GM18507 (cell line): ENCODE measurements at places on chromosomes 5 and 9.

GRCh38 chr5:152271420-152271819, 133.7 kb downstream of the NMUR2 start:
- DNase-seq: no peak

DNA sequence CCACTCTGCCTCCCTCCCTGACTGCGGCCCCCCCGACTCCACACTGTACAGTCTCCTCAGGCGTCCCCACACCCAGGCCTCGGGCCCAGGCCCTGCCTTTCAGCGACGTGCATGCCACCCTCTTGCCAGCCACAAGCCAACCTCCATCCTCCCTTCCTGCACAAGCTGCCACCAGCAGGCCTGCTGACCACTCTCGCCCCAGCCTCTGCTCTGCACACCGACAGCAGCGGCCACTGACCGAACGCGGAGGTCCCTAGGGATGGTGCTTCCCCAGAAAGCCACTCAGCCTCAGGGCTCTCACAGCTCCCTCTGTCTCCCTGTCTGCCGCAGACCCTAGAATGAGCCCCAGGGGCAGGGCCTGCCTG, 18.6 kb downstream of the LMAN2 start:
- no peak for DNase-seq

DNA sequence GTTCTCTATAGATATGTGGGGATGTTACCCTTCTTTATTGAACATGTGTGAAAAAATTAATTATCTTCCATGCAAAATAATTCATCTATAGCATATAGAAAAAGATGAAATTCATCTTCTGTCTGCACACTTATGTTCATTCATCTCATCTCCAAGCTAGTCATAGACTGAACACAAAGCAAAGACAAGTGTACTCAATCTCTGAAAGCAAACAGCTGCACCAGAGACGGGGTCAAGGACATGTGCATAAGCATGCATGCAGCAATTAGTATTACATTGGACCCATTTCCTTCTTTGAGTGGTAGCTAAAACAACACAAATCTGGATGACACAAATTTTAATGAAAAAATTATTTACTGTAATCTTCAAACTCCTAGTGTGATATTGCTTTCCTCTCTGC, 547.0 kb upstream of the COX7C start:
- no peak for DNase-seq

- DNase-seq: no peak
Measured at GRCh38 chr5:139294374-139295165, 1.0 kb downstream of the MATR3 start.

DNA sequence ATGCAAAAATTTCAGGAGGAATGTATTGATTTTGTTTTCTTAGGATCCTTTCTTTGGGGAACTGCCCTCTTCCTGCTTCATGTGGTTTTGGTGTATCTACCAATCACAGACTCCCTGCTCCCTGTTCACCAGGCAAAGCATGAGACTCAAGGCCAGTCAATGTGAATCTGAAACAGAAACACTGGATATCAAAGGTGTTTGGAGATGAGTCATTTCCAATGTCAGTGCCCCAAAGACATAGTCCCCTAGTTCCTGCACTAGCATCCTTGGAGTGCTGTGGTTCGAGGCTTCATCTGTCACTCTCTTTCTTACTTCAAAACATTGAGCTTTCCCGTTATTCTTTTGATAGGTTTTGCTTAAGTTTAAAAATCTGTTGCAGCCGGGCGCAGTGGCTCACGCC, 8.1 kb downstream of the PPP3R2 start:
- no peak for DNase-seq

- no peak for DNase-seq
Measured at GRCh38 chr5:136200130-136200529, 7.2 kb upstream of the SMIM32 start.

DNA sequence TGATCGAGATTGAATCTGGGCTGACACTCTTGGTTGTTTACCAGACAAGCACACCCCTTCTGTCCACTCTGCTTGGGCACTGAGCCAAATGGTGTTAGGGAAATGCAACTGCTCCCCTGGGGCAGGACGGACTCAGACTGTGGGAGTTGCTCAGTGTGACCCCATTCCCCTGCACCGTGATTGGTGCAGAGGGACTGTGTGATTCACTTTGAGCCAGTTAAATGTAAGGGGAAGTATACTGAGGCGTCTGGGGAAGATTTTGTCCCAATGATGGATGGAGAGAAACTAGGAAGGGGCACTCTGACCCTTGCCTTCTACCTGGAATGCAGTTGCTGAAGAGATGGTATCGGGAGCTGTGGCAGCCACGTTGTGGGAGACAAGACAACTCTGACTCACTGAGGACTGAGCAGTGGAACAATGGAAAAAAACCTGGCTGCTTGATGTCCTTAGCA, 196.0 kb upstream of the ANKRD55 start:
- no peak for DNase-seq

- no peak for DNase-seq
Measured at GRCh38 chr9:80066931-80067330, 495.2 kb downstream of the TLE4 start.

DNA sequence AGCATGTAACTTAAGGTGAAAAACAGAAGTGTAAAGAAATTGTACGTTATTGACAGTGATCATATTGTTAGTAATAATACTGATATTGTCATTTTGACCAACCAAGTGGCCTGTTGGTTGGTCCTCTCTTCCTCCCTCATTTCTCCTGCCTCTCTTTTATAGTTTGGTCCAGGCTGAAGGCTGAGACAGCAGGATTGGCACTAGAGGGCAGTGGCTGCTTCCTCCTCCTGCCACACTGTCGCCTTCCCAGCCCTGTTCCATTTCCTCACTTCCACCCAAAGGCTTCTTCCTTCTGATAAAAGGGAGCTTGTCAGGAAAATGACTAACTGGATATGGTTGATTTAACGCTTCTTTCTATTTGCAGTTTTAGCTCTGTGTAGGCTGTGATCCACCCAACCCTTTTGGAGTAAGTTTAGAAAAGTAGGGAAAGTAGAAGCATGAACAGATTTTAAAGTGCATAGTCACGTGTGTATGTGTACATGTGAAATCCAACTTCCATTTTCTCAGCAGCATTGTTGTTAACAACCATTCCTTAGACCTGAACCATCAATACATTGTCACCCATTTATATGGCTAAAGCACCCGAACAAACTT, 35.6 kb downstream of the PTCD2 start:
- no peak for DNase-seq

GRCh38 chr9:19623941-19624340, 164.9 kb downstream of the SLC24A2 start:
- no peak for DNase-seq

GRCh38 chr5:137195483-137195882, 303.6 kb downstream of the SPOCK1 start:
- no peak for DNase-seq

DNA sequence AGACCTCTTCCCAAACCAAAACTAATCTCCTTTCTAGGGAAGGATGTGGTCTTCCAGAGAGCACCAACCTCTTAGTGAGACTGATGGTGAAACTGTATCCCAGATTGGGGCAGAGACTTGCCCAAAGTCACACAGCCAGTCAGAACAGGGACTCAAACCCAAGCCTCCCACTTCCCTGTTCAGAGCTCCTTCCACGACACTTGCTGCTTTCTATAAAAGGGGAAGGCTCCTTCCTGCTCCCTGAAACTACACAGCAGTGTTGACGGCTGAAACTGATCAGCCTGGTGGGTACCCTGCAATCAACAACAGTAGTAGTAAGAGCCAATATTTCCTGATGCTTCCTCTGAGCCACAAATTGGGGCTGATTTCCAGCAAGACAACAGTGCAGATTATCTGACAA, 1.5 kb downstream of the TOR2A start:
- no peak for DNase-seq

- no peak for DNase-seq
Measured at GRCh38 chr5:15234366-15234765, 265.6 kb upstream of the FBXL7 start.

- DNase-seq: no peak
Measured at GRCh38 chr5:96624596-96624995, 37.6 kb upstream of the CAST start.

- no peak for DNase-seq
Measured at GRCh38 chr5:148831590-148832565, 5.5 kb downstream of the ADRB2 start.

GRCh38 chr9:131704988-131705387, 34.9 kb downstream of the RAPGEF1 start:
- DNase-seq: no peak

- no peak for DNase-seq
Measured at GRCh38 chr9:132610661-132611060, 28.3 kb downstream of the BARHL1 start.

- no peak for DNase-seq
Measured at GRCh38 chr9:32339424-32339823, 45.0 kb upstream of the ACO1 start.

DNA sequence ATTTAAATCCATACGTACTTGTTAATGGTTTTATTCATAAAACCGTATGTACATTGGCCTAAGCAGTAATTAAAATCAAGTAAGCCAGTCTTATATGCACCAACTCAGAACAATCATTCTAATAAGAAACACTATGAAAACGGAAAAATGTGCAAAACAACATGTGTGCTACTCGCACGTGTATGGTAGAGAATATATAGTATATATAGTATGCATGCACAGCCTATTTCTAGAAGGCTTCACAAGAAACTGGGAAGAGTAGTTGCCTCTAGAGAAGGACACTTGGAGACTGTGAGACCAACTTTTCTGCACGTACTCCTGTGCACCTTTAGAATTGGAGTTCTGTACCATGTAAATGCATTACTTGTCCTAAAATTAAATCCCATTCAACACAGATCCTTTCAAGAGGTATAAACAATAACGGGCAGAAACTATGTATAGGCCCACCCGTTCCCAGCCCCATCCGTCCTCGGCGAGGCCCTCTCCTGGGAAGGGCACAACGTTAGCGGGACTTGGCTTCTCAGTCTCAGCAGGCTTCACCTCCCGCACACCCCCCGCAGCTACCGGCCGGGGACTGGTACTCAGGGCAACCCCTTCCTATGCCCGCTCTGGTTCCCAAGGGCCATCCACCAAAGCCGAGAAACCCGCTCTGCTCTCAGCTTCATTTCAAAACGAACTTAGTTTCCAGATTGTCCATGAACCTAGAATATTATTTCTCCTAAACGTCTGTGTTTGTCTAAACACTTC, 2.0 kb downstream of the CDC14B start:
- DNase-seq: no peak

DNA sequence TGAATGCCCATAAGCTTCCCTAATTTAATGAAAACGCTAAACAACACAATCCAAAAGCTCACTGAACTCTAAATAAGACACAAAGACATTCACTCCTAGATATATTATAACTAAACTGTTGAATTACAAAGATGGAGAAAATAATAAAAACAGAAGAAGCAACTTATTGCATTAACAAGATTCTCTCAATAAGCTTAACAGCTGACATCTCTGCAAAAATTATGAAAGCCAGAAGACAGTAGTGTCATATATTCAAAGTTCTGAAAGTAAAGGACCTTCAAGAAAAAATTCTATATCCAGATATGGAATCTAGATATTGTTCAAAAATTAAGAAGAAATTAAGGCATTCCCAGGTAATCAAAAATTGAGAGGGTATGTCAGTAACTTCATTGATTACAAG, 957.8 kb upstream of the TYRP1 start:
- DNase-seq: no peak

GRCh38 chr9:91758491-91758981, 191.5 kb downstream of the ROR2 start:
- DNase-seq: no peak

DNA sequence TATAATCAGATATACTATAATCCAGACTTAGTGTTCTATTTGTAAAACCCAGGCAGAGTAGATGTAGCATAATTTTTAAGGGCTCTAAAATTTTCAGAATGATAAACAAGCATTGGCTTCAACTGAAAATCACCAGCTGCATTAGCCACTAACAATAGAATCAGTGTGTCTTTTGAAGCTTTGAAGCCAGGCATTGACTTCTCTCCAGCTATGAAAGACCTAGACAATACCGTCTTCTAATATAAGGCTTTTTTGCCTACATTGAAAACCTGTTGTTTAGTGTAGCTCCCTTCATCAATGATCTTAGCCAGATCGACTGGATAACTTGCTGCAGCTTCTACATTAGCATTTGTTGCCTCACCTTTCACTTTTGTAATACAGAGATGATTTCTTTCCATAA, 1877.3 kb upstream of the ACO1 start:
- DNase-seq: no peak

- no peak for DNase-seq
Measured at GRCh38 chr9:72441848-72442607, 77.0 kb upstream of the ZFAND5 start.

DNA sequence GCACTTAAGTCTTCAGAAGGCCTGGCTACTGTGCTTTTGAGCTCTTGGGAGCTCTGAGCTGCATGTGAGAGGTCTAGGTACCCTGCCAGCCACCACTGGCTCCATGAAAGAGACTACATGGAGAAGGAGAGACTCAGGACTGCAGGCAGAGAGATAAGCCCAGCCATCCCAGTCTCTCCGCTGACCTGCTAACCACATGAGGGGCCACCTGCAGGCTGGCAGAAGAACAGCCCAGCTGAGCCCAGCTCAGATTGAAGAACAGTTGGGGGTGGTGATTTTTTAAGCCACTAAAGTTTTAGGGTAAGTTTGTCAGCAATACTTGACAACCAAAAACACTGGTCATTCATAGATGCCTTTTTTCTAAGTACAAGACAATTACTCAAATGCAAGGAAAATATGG, 205.0 kb upstream of the PRDM9 start:
- no peak for DNase-seq

DNA sequence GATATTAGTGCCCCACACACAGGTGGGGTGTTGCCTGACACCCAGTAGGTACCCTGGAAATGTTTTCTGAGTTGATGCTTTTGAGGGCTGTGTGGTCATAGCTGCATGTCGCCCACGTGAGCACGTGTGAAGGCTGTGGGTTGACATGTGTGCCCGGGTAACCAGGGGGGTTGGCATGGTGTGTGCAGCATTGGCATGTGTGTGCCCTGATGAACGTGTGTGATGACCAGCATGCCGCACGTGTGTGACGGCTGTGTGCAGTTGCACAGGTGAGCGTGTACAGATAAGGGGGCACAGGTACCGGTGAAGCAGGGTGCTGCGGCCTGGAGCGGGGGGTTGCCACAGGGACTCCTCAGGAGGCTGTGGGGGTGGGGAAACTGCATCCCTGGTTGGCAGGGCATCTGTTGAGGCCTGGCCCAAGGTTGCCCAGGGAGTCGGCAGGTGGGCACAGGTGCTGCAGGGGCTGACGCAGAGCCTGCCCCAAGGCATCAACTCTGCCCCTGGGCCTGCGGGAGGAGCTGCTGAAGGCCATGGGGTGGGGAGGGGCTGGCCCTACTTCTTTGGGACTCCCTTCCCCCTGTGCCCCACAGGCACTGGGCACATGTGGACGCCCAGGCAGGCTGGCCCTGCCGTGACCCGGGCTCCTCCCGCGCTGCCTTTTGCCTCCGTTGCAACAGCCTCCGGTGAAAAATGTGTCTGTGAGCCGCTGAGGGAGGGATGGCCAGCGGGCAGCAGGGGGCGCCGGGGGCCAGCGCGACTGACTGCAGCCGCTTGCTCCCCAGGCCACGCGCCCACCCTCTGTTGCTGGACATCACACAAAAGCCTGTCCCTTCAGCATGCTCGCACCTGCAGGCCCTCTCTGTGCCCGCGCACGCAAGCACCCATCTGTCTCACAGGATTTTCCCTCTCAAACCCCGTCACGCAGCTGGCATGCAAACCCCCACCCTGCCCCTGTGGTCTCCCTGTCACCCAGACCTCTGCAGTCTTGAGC, 2.2 kb downstream of the UNC5A start:
- DNase-seq: no peak
